Endothelial cell of umbilical vein (primary cell): ENCODE measurements at places on chromosomes 16 and 17. TPM values are rescaled to one million over a fixed set of nuclear protein-coding genes. Genes with fewer than 3 reads are reported as not detected.

DNA sequence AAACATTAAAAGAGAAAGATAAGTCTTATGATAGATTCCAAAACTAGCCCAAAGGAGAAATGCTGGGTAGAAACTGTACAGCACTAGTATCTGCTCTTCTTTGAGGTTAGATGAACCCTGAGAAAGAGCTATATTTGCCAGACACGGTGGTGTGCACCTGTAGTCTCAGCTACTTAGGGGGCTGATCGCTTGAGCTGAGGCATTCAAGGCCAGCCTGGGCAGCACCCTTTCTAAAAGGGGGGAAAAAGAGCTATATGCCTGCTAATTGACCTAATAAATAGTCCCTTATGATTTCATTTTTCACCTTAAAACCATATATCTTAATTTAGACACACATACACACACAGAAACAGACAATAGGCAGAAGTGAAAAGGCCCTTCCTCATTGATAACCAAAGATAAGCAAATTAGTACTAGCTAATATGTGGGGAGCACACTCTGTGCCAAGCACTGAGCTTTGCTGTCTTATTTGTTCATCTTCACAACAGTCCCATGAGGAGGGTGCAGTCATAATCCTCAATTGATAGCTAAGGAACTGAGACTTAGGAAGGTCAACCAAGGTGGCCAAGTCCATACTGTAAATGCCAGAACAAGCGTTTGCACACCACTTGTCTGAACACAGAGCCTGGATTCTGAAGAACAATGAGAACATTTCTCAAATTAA, 56.6 kb upstream of the NLK start:
- DNase-seq, result peak; percentile 25
- H3K27me3 ChIP-seq, result no peaks in the 10 kb centered on the region
- H3K4me1 ChIP-seq, result peaks cover 63% of the 10 kb centered on the region
- no peak overlapping the region for H3K4me3 ChIP-seq
- no peaks in the 10 kb centered on the region for H3K36me3 ChIP-seq

GRCh38 chr16:8797364-8798173, at the start of the genes PMM2 and TMEM186:
PMM2 (plus strand) TSS chr16:8797839; CDS start chr16:8797883, 44 bp downstream.
TMEM186 (minus strand) TSS chr16:8797639; CDS start chr16:8797614, 25 bp downstream.
- H3K36me3 ChIP-seq, result peaks cover 9% of the 10 kb centered on the region
- peaks cover 25% of the 10 kb centered on the region for H3K4me1 ChIP-seq

Gene WNT3
- 2.0 and 2.1 TPM in 2 replicates for total RNA-seq

Gene CCL17
- not detected in 2 replicates for total RNA-seq

Gene CCL13
- total RNA-seq, result not detected in 2 replicates

DNA sequence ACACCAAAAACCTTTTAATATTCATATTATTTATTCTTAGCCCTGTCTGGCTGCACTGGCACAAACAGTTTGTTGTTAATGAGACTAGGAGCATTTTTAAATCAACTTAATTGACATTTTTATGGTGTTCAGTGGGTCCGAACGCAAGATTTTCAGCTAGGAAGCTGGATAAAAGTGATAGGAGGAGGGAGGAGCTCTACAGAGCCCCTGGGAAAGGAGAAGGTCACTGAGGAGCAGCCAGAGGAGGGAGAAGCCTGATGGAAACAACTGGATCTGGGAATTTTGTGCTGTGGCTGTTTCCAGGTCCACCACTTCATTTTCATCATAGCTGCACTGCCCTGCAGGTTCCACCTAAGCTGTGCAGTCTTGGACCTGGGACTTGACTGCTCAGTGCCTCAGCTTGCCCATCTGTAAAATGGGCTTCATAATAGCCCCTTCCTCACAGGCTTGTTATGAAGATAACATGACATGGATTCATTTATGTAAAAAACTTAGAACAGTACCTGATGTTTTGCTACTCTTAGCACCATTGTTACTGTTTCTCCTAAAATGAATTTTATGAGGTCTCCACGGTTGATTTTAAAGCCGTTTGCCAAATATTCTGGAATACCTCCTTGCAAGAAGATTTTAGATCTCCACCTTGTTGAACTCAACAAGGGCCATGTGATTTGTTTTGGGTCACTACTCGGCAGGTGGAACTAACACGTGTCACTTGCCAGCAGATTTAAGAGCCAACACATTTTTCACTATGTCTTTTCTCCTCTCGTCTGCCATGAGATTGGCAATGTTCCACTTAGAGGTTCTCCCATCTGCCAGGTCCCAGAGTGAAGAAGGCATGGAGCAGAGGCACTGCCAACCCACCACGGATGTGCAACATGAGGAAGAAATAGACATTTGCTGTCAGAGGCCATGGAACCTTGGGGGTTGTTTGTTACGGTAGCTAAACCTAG, 18.7 kb upstream of the GRIN2A start:
- no peaks in the 10 kb centered on the region for H3K4me1 ChIP-seq
- no peak overlapping the region for H3K4me3 ChIP-seq
- no peak overlapping the region for H3K27ac ChIP-seq
- DNase-seq, result no peak

DNA sequence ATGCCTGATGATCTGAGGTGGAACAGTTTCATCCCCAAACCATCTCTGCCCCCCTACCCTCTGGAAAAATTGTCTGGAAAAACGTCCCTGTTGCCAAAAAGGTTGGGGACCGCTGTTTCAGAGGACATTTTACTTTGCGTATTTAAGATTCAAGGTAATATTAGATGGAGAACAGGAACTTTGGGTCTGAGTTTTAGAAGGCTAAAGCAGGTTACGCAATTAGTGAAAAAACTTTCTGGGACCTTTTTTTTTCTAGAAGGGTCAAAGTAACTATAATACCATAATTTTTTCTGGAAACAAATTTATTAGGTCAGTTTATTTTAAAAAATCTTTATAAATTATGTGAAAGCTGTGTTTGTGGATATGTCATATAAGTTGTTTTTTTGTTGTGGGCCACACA, 5.8 kb downstream of the TANC2 start:
- peaks cover 16% of the 10 kb centered on the region for H3K4me1 ChIP-seq
- no peak overlapping the region for H3K4me3 ChIP-seq
- H3K36me3 ChIP-seq, result no peaks in the 10 kb centered on the region
- no peaks in the 10 kb centered on the region for H3K27me3 ChIP-seq
- no peak overlapping the region for H3K27ac ChIP-seq

- DNase-seq, result no peak
- no peak overlapping the region for H3K4me3 ChIP-seq
- peak overlapping the region; percentile 99 for H3K27ac ChIP-seq
Measured at GRCh38 chr16:82639263-82639662, 12.5 kb downstream of the CDH13 start.

DNA sequence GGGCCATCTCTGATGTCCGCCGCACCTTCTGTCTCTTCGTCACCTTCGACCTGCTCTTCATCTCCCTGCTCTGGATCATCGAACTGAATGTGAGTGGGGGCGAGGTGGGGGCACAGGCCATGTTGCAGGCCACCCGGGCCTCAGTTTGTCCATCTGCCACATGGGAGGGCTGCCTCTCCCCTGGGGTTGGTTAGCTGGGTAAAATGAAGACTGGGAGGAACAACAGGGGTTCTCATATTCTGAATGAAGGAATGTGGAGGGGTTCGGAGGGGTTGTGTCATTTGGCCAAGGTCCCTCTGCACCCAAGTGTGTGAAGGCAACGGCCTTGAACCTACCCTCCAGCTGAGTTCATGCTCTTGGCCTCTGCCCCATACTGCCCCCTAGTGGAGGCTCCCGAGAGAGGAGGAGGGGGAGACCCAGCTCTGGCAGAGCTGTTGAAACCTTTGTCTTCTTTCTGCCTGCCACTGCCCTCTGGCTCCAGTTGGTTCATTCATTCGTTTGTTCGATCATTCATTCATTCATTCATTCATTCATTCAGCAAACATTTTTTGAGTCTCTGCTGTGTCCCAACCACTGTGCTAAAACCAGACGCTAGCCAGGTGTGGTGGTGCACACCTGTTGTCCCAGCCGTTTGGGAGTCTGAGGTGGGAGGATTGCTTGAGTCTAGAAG, 11.4 kb upstream of the TCAP start:
- no peaks in the 10 kb centered on the region for H3K27me3 ChIP-seq
- no peak overlapping the region for H3K27ac ChIP-seq
- peaks cover 1% of the 10 kb centered on the region for H3K4me1 ChIP-seq
- peak; percentile 35 for DNase-seq
- no peaks in the 10 kb centered on the region for H3K36me3 ChIP-seq

Gene ADAP2
- total RNA-seq, result 1.0 and 1.1 TPM in 2 replicates

GRCh38 chr17:66643815-66644710, 190.9 kb upstream of the CACNG5 start:
- no peak for DNase-seq
- H3K4me1 ChIP-seq, result no peaks in the 10 kb centered on the region
- no peaks in the 10 kb centered on the region for H3K36me3 ChIP-seq

Gene AGRP
- not detected in 2 replicates for total RNA-seq
